Hematopoietic multipotent progenitor cell treated with erythropoietin and hydrocortisone succinate and interleukin-3 and kit ligand, for 17 days (in vitro differentiated cells): ENCODE measurements at places on chromosomes 3 and 15.

GRCh38 chr15:70576276-70576675, 187.1 kb downstream of the UACA start:
- DNase-seq: no peak

DNA sequence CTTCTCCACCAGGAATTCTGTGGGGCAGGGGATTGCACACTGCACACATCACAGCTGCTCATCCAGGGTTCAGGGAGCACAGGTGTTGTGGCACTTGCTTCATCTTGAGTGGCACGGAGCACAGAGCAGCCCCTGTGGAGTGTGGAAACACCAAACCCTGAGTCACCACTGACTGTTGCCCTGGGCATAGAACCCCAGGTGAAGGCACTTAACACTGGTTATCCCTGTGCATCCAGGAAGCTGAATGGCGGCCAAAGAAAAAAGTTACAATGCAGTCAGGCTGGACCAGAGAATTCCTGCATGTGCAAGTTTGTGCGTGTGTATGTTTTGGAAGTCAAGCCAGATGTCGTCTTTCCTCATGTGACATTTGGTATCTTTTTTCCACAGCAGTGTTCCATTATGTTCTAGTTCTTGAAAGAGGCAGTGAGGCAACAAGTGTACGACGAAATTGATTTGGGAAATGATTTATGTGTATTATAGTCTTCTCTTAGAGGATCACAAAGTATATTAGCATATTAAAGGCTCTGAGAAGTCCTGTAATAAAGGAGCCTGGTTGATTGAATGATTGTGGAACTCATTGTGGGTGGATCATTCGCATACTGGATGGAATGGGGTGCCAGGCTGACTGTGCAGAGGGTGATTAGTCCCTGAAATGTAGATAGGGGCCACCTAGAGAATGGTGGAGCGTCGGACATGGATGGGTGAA, 292.3 kb downstream of the TLE3 start:
- no peak for DNase-seq

GRCh38 chr15:83287541-83288027, 3.1 kb upstream of the BNC1 start:
- DNase-seq: no peak

DNA sequence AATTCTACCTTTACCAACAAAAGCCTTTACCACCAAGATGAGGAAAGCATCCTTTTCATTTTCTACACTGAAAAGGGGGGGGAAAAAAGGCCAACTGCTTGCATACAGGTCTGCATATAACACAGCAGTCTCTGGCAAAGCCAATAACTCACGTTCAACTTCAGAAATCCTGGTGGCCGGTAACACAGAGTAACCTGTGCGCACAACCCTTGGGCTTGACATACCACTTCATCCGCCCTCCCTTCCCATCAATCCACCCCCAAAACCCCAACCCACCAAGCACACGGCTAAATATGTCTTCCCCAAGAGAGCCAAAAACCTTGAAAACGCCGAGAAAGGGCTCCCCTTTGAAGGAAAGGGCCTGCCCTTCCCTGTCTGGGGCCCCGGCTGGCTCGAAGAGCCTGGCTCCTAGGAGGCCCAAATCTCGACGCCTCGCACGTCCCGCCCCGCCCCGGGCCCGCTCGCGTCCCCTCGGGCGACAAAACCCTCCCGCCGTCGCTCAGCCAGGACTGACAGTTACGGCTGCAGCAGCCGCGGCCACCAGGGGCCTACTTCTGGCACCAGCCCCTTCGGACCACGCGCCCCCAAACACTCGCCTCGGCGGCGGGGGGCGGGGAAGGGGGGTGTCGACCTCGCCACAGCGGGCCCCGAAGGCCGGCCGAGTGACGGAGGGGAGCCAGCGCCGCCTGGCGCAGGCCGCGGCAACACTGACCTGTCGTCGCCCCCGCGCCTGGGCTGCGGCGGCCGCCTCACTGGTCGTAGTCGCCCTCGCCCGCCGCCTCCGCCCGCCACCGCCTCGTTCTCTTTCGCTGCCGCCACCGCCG, 835 bp downstream of the UBE3A start:
- peak; percentile 53 for DNase-seq

DNA sequence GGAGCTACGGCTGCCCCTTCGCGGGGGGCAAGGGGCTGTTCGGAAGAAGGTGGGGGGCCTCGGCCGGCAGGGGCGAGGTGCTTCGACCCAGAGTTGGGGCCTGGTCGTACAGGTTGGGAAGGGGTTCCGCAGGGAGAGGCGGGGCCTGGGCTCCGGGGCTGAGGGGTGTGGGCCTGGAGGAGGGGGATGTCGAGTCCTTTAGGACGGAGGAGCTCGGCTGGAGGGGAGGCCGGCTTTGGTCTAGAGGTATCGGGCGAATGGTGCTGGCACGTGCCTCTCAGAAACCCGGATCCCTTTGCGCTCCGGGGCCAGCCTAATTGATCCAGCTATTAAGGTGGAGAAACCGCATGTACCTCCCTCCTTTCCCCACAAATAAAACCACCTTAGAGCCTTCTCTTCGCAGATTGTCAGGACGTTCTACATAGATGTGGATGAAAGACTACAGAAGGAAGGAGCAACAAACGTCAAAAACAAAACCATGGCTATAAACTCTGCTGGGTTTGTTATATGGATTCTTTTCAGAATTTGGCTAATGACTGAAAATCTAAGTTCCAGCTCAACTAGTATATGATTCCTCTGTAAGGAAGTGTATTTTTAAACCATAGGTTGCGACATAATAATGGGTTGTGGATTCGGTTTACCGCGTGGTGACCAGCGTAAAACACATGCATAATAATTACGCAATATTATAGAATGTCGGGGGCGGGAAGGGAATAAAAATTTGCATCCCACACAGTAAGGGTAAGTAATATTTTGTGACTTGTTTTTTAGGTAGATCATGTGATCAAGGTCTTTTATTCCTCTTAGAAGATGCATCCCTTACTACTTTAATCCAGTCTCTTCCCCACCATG, 644 bp upstream of the NGLY1 start:
- peak; percentile 58 for DNase-seq

DNA sequence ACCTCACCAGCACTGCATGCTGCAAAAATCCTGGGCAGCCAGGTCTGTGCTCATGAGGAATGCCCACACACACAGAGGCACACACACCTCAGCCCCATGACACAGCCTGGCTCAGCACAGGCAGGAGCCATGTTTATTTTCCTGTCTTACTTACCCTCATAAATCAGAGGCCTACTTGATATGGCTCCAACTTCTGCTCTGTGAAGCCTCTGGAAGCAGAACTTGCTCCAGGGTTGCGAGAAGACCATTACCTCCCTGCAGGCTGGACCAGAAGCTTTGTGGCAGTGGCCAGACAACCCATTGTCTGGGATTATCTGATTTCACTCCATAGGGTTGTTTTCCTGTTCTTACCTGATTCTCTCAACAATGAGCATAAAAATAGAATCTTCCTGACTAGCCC, 43.8 kb upstream of the CMTM8 start:
- DNase-seq: no peak

- peak; percentile 83 for DNase-seq
Observed at GRCh38 chr3:148943506-148944205, 47.7 kb upstream of the GYG1 start.

DNA sequence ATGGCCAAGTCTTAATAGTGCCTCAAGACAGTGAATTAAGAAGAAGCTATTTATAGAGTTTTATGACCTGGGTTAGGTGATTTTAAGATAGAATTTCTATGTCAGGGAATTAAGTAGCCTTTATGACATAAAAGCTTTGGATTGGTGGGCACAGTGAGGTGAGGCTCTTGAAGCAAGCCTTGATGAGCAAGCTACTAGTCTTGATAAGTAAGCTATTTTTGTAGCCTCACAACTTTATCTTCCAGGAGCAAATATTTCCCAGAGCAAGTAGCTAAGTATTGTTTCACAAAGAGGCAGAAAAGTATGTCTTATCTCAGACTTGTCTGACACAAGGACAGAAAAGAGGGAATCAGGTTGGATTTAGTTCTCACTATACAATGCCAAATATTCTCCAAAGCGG, 491.7 kb upstream of the RASGRP1 start:
- DNase-seq: no peak

- DNase-seq: no peak
Observed at GRCh38 chr3:24622138-24622537, 127.5 kb upstream of the THRB start.

DNA sequence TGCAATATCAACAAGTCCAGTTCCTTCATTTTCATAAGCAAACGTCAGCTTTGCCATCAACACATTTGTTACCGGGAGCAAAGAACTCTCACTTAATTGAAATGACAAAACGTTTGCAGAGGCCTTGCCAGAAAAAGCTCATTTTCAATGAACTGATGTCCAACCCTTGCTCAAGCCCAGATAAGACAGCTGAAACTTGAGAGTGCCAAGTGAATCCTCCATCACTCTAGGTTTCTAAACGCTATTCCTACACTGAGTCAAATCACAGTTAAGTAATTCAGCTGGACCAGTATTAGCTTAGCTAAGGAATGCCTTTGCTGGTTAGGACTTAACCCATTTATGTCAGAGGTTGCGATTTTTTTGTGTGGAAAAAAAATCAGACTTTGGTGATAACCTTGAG, 11.5 kb downstream of the CHSY1 start:
- no peak for DNase-seq
